ENCODE measurements at places on chromosomes 6 and 20.
A peak's percentile ranks its signal among the peaks of the same experiment; 100 is the strongest.

- no peak for DNase-seq
These were observed 293.9 kb downstream of the KIF16B start for GRCh38 chr20:16279320-16279719.

DNA sequence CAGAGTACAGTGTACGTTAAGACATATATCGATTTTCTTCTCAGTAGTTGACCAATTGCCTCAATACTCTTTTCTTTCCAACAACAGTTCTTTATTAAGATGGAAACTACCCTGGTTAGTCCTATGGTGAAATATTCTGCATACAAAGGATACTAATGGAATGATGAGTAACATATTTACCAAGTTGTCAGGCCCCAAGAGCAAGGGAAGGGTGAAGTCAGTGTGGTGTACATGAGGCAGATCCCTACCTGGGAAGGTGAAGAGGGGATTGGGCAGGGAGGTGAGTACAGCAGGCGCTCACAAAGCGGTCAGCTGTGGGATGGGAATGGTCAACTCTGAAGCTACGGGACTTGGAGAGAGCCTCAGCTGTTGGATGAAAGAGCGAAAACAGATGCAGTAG lies 29.7 kb downstream of the GJA1 start:
- DNase-seq: no peak

DNA sequence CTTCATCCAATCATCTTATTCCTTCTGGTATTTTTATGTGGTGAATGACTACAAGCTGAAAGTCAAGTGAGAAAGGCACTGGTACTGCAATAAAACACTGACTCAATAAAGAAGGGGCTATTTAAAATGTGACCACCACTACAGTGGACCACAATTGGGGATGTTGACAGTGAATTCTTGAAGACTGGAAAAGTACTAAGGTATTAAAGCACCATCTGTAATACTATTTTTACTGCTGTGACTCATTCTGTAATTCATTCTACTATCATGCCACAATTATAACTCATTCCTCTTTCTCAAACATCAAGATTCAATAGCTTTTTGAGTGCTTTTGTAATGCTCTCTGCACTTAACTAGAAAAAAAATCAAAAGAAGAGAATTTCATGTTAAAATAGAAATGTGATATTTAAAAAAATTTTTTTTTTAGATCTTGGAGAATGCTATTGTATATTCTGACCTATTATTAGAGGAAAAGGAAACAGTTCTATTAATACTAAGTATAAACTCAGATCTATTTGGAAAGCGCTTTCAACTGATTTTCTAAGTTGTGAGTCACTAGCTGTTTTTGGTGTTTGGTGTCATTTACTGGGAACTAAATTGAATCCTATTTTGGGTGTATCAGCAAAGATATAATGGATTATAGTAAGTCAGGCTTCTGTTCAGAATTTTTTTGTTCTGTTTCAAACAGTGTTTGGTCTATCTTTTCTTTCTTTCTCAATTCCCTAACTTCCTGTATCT lies 104.7 kb upstream of the TMEM170B start:
- no peak for DNase-seq

- DNase-seq: no peak
These were observed 14.0 kb upstream of the MAP7 start for GRCh38 chr6:136564180-136564579.

GRCh38 chr20:46286382-46286781 lies 21.9 kb downstream of the CDH22 start:
- no peak for DNase-seq

GRCh38 chr20:40960101-40960500 lies 68.5 kb upstream of the TOP1 start:
- DNase-seq: no peak

- DNase-seq: no peak
These were observed 29.9 kb downstream of the EZR start for GRCh38 chr6:158789115-158789917.

DNA sequence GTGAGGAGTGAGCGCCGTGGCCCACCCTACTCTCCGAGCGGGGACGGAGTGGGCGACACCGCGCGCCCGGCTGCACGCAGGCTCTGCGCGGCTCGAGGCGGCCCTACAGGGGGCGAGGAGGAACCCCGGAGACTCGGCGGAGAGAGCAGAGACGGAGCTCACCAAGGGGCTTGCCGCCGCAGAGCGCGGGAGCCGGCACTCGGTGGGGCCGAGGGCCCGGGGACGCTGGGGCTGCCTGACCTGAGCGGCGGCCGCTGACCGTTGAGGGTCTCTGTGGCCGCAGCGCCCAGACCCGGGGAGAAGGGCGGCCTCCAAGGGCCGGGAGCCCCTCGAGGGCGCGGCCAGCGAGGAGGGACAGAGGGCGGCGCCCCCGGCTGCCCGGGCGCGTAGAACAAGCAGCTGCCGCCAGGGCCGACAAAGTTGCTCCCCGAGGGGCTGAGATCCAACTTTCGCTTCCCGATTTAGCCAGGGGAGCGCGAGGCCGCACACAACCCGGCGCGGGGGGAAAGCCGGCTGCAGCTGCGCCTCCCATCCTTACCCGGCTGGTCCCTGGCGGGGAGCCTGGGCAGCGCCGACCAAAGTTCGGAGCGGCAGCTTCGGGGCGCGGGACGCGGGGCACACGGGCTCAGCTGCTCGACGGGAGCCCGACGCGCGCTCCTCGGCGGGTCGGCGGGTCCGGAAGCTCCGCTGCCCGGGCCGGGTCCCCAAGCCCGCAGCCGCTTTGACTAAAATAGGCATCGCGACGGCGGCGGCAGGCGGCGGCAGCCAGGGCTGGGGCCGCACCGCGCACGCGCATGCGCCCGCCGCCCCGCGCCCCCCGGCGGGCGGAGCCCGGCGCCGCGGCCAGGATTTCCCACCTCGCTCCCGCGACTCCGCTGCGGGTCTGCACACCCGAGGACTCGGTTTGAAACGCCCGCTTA lies 43.1 kb downstream of the POPDC3 start:
- peak; percentile 5 for DNase-seq

GRCh38 chr6:157449610-157450009 lies 68.6 kb downstream of the ZDHHC14 start:
- DNase-seq: no peak

- DNase-seq: no peak
These were observed 155.9 kb downstream of the NFATC2 start for GRCh38 chr20:51386586-51386985.

GRCh38 chr6:108575905-108576494 lies 15.3 kb downstream of the FOXO3 start:
- no peak for DNase-seq

GRCh38 chr20:18805881-18806280 lies 7.7 kb upstream of the SCP2D1 start:
- DNase-seq: no peak

DNA sequence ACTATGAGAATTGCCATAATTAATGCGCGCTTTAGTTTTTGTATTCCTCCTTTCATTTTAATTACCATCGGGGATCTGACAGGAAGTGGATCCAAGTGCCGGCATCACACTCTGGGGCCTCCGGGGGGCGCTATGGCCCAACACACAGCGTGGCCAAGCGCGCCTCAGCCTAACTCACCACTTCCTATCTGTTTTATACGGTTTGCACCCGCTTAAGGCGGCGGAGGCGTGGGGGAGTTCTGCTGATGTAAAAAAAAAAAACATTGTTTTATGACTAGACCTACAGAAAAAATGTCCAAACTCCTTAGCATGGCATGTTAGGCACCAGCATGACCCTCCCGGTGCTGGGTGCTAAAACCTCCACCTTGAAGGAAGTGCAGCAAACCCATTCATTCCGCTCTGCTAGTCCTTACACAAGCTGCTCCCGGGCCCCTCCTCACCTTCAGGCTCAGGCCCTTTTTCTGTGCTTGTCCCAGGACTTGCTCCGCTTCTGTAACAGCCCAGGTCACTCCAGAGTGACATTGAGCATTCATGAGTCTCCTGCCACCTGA lies 4.5 kb upstream of the EBF4 start:
- peak; percentile 71 for DNase-seq

DNA sequence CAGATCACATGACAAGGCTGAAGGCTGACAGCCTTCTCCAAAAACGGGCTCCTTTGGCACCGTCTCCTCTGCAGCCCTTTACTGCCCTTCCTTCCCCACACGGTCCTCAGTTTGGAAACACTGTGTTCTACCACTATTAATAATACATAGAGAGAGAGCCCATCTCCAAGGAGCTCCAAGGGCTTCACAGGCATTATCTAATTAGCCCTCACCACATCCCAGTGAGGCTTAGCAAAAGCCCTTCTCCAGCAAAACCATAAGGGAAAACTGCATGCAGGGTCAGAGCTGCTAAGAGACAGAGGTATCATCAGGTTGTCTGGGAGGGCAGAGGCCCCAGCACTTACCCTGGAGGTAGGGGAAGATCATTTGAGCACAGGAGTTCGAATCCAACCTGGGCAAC lies 169.3 kb upstream of the JARID2 start:
- no peak for DNase-seq

DNA sequence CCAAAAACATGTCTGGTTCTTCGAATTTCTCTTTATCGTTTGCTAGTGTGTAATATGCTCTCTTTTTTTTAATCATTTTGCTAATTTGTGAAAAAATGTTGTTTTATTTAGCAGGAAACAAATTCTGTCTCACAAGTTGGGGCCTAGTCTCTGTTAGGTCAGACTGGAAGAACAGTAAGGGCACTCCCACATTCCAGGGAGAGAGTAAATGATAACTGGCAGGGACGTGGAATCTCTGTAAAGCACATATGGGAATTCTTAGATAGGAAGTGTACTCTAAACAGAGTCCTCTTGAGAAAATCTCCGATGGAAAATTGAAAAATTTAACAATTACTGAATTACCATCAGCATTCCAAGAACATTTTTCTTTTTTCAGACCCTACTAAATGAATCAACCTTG lies 16.4 kb upstream of the CCDC28A start:
- no peak for DNase-seq

GRCh38 chr20:19953606-19954005 lies 63.6 kb upstream of the NAA20 start:
- no peak for DNase-seq

- DNase-seq: no peak
These were observed 11.0 kb upstream of the CFAP206 start for GRCh38 chr6:87396595-87397392.

All from stimulated activated CD4-positive, alpha-beta T cell treated with anti-CD3 and anti-CD28 coated beads, Interleukin-2, amount 100 ng/mL, for 48 hours (primary cell).